GF-D8 (cell line): ENCODE measurements at places on chromosomes 5 and 9.

GRCh38 chr5:35029333-35029732 is 18.4 kb downstream of the AGXT2 start:
- no peak for DNase-seq

DNA sequence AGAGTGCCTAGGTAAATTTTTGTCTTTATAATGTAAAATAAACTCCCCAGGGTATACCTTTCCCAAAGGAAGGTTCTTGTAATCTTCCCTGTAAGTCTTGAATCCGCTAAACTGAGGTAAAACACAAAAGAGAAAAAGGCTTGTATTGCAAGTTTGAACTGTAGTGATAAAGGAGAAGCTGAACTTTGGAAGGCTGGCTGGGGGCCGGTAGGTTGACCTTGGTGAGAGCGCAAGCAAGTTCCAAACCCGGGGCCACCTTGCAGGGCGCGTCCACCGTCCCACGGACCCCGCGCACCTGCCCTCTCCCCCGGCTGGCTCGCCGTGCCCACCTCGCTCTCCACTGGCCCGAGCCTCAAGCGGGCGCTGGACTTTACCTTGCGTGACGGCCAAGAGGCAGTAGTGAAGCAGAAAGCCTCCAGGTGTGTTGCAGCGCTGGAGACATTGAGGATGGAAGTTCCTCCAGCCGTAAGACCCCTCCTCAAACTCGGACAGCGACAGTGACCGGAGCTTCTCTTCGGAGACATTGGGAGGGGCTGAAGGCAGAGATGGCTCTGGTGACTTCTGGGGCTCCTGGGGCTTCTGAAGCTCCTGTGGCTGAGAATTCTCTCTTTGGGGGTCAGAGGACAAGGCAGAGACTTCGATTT is 428 bp downstream of the SLCO4C1 start:
- no peak for DNase-seq

- no peak for DNase-seq
Observed at GRCh38 chr5:44389090-44389822, at the start of gene FGF10. FGF10 (minus strand) TSS chr5:44389420; CDS start chr5:44388682, 738 bp downstream.

- DNase-seq = no peak
Observed at GRCh38 chr9:74220327-74220726, 276.8 kb upstream of the RORB start.

DNA sequence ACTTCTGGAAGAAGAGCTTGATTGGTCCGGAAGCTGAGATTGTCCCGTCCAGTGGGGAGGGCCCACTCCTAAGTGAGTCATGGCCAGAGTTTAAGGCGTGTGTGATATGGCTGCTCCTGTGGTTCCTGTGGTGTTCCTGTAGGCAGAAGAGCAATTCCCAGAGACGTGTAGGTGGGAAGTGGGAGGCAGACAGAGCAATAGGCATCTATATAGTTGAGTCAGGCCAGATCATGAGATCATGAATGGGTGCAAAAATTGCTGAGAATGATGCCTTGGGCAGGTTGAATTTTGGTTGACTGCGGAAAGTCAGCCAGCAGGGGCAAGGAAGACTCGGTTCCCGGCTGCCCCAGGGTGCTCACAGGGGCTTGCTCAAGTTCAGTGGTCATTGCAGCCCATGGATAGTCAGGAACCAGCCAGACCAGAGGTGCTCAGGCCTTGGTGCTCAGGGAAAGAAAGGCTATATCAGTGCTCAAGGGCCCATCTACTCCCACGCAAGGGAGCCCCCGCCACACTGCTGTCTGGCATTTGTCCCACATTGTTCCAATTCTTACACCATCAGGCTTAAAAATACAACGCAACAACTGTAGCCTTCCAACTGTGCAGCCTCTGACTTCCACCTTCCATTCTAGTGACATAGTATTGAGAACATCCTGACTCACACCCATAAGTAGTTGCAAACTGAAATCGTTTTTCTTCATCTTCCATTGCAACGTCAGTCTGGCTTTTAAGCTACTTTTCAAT is 21.0 kb upstream of the GSN start:
- no peak for DNase-seq
